Activated CD4-positive, alpha-beta T cell treated with anti-CD3 and anti-CD28 coated beads, Interleukin-2, amount 10 ng/mL, durations not matched to agents 24 days and 14 days (primary cell): ENCODE measurements at places on chromosomes 12 and 14.
A peak's percentile ranks its signal among the peaks of the same experiment; 100 is the strongest.

GRCh38 chr12:76206677-76207072 is 122.2 kb upstream of the NAP1L1 start:
- no peak for DNase-seq

- DNase-seq = no peak
Observed at GRCh38 chr14:74951443-74952179, 3.8 kb downstream of the PGF start.

- no peak for DNase-seq
Observed at GRCh38 chr14:92207012-92207927, 85.5 kb downstream of the CPSF2 start.

- DNase-seq = no peak
Observed at GRCh38 chr14:89137526-89138163, 279.4 kb downstream of the FOXN3 start.

DNA sequence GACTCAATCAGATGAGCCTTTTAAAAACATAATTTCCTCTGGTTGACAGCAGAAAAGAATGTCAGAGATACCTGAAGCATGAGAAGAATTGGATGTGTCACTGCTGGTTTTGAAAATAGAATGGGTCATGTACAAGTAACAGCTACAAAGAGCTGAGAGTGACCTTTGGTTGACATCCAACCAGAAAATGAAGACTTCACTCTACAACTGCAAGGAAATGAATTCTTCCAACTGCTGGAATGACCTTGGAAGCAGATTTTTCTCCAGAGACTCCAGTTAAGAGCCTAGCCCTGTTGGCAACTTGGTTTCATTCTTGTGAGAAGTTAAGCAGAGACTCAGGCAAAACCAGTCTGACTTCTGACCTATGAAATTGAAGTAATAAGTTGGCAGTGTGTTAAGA is 505.9 kb downstream of the SLC16A7 start:
- DNase-seq = no peak

- peak; percentile 86 for DNase-seq
Observed at GRCh38 chr12:25051656-25052195, 102.8 kb upstream of the BCAT1 start.

DNA sequence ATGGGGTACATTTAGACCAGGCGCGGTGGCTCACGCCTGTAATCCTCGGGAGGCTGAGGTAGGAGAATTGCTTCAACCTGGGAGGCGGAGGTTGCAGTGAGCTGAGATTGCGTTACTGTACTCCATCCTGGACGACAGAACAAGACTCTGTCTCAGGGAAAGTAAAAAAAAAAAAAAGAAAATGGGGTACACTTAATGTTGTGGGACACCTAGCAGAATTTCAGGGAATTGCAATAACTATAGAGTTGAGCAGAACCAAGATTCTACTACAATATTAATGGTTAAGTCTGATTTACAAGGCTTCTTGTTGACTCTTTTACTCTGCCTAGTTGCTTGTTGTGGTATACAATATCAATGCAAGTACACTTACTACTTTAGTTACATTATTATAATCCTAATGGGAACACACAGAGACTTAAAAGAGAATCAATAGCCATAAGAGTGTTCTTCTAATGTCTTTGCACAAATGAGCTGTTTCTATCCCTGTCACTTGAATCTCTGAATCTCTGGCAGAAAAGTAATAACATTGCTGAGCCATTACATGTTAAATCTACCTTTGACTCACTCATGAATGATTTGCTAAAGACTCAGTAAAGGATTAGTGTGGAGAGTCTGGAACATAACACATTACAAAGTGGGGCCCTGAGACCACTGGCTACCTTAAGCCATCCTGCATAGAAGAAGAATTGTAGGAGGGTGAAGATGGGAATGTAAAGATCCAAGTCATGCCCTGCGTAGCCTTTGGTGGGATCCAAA is 22.7 kb downstream of the BEST3 start:
- DNase-seq = no peak

- DNase-seq = peak; percentile 72
Observed at GRCh38 chr12:88580051-88580871, at the start of gene KITLG. TSS of gene KITLG (minus strand) at chr12:88580471. CDS start at chr12:88580278, 193 bp downstream.

GRCh38 chr12:49556391-49557186 is 11.4 kb downstream of the MCRS1 start:
- no peak for DNase-seq

DNA sequence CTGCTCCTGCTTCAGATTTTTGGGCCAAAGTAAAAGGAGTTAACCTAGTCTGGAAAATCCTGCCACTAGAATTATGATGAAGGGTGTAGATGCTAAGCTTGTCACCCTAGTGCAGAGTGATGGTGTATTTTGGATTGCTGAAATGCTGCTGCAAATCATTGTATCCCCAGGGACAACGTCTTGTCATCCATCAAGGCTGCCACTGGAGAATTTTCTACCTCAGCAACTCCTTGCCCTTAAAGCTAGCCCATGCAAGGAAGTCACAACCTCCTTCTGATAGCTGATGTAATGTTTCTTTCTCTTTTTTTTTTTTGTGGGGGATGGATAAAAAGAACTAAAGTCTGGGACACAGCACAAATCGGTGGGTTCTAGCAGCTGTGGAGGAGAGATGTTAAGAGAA is 139.4 kb upstream of the FRMD6 start:
- no peak for DNase-seq

DNA sequence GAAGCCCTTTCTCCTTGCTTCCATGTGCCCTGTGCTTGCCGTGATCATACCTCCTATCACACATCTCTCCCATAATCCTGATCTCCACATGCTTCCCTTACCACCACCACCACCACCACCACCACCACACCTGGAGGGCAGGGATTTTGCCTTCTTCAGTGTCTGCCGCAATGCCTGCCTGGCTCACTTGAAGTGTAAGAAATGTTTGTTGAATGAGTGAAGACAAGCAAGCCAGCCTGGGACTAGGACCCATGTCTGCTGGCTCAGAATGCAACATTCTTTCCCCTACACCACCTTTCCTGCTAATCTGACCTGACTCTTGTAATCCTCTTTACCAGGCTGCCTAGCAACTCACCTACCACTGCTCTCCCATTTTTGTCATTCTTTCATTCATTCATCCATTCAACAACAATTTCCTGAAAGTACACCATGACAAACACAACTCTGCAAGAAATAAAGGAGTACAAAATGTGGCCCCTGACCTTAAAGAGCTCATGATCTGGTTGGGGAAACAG is 3.5 kb upstream of the NID2 start:
- DNase-seq = no peak
